SK-N-DZ (cell line): ENCODE measurements at places on chromosomes 16 and 17.

DNA sequence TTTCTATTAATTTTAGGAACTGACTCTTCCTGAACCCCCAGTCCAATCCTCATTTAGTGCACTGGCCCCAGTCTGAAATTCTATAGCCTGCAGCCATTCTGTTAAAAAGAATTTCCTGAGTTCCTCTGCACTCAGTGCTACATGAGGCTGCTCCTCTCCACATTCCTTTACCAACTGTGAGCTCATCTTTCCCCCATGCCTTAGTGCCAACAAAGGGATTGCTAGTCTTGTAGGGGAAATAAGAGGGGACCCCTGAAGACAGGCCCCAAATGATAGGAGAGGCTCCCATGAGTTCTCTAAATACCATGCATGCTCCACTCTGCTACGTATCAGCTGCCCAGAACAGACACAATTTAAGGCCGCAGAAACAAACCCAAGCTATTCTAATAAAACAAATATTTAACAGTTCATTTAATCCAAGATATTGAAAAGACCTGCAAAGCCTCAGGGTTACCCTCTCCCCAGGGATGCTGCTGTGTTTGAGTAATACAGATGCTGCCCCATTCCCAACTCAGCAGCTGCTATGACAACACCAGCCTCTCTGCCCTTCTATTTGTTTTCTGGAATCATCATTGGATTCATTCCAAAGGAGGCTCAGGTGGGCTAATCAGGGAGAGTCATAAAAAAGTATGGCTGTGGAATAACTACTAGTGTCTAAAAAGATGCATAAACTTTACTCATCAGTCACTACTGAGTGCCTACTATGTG lies 228.5 kb downstream of the TOX3 start:
- no peak for DNase-seq

DNA sequence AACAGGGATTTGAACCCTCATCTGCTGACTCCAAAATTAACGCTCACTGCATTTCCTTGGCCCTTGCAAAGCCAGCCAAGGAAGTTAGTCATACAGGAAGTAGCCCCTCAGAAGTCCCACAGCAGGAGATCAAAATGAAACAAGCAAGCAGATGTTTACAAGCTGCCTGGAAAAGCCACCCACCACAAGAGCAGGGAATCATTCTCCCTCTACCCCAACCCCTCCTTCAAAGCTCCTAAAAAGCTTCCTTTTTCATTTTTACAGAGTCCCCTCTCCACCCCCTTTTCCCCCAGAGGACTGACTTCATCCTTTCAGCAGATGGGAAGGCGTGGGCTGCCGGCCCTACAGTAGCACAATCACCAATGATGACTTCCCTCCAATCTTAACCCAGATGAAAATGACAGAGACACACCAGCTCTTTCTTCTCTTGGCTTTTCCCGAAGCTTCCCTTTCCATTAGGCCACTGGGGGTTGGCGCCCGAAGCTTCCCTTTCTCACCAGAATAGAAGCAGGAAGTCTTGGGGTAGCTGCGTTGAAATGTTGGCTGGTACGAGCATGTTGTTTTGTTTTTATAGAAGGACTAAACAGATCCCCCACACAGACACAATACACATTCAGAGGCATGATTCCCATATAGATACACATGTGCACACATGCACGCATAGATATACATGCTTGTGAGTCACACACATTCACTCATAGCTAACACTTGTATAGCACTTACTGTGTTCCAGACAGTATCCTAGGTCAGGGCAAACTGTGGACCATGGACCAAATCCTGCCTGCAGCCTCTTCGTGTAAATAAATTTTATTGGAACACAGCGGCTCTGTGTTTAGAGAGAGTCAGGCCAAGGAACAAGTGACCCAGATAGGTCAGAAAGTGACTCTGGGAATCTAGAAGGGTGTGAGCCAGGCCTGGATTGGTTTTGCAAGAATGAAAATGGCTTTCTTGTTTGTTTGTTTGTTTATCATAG lies 17.4 kb downstream of the ITPRIPL2 start:
- DNase-seq: no peak

GRCh38 chr16:22843856-22844255 lies 29.9 kb downstream of the HS3ST2 start:
- no peak for DNase-seq

- no peak for DNase-seq
Measured at GRCh38 chr16:49061137-49061714, 220.4 kb downstream of the CBLN1 start.

DNA sequence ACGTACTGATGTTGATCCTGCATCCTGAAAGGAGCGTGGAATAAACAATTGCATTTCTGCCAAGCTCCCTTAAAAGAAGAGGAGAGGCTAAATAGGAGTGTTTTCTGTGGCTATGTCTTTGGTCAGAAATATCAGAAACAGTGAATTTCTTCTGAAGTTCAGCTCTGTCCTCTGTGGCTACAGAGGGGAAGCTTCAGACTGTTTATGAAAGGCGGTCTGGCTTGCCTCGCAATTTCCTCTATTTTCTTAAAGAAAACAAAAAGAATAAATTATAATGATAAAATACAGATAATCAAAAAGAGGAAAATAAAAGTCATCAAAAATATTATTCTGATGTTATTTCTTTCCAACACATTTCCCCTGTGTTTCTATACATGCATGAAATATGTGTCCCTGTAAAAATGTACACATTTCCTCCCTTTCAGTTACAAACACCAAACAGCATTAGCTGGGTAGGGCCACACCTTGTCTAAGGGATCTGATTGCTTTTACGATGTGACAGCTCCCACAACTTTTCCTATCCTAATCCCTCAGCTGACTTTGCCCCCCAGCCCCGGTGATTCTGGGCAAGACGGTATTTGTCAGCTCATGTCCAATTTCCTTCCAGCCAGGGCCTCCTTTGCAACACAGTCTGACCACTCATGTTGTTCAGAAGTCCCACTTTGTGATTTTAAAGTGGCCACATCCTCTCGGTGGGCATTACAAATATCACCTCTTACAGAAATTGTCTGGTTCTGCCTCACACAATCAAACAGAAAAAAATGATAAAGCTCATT lies 439.0 kb downstream of the HS3ST3B1 start:
- no peak for DNase-seq

DNA sequence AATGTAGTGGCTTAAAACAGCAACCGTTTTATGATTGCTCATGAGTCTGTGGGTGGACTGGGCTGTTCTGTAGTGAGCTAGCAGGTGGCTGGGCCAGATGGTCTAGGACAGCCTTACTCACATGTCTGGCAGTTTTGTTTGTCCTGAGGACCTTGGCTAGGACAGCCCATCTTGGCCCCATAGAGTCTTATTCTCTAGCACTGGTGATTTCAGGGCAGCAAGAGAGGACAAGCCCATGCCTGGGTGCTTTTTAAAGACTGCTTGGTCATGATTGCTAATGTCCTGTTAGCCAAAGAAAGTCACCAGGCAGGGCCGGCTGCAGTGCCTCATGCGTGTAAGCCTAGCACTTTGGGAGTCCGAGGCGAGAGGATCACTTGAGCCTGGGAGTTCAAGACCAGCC lies 139.8 kb downstream of the KATNIP start:
- no peak for DNase-seq

DNA sequence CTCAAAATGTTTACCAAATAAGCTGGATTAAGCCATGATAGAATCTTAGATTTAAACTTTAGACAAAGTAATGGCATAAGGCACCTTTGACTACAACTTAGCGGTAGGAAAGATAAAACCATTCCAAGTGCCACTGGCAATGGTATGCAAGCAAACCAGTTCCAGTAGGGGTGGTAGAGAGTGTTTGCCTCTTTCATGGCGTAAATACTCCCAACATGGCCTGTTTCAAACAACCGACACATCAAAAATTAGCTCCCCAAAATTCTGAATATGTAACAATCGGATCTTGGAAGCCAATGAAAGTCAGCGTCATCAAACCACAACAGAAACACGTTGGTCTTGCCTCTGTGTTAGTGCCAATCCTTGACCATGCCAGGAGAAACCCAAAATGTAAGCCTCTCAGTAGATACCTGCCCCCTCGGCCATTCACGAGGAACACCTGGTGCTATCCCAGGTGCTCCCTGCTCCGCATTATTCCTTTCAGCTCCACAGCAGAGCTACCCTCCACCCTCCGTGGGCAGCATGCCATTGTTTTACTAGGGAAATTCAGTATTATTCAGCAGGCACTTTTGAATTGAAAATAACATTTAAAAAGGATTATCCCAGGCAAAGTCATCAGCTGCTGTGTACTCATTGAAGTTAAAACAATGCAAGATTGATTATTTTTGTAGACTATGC lies 307.8 kb upstream of the CDH11 start:
- no peak for DNase-seq
